ENCODE measurements at places on chromosomes 12 and 14. TPM values are rescaled to one million over a fixed set of nuclear protein-coding genes. Genes with fewer than 3 reads are reported as not detected.

Gene IRAK4
- 6.6 TPM for total RNA-seq

Gene C12orf54
- 2.6 TPM for total RNA-seq

Gene SSPN
- total RNA-seq, result 3.2 TPM

Gene COX8C
- not detected for total RNA-seq

Gene NUBPL
- total RNA-seq, result 10.1 TPM

Gene HELB
- 1.1 TPM for total RNA-seq

Gene PYGL
- total RNA-seq, result 115 TPM

Gene PRR4
- total RNA-seq, result 1.6 TPM

Gene P2RX2
- not detected for total RNA-seq

Gene SAMD4A
- 7.3 TPM for total RNA-seq

Gene ACOT4
- total RNA-seq, result 2.0 TPM
